IMR-90 (cell line): ENCODE measurements at places on chromosomes 4 and X.

GRCh38 chr4:153448003-153448731 lies 18.0 kb upstream of the TMEM131L start:
- H3K36me3 ChIP-seq, result no peaks in the 10 kb centered on the region
- peak overlapping the region; percentile 7; the same call in 1 of the 2 replicates for H3K27ac ChIP-seq
- peak; percentile 81 for DNase-seq
- peak overlapping the region; percentile 9; the same call in 1 of the 2 replicates for H3K4me3 ChIP-seq

- DNase-seq, result no peak
- no peak overlapping the region for H3K4me3 ChIP-seq
- H3K36me3 ChIP-seq, result no peaks in the 10 kb centered on the region
- no peak overlapping the region for H3K27ac ChIP-seq
Observed at GRCh38 chr4:10917566-10917965, 233.0 kb upstream of the CLNK start.

GRCh38 chr4:25919676-25920075 lies 5.7 kb downstream of the SMIM20 start:
- peak; percentile 53 for DNase-seq
- peaks cover 2% of the 10 kb centered on the region; the same call in 1 of the 2 replicates for H3K36me3 ChIP-seq
- no peak overlapping the region for H3K4me3 ChIP-seq
- H3K4me1 ChIP-seq, result 0 out of 2 replicates have a peak, but pooled peaks cover 2% of the 10 kb centered on the region

DNA sequence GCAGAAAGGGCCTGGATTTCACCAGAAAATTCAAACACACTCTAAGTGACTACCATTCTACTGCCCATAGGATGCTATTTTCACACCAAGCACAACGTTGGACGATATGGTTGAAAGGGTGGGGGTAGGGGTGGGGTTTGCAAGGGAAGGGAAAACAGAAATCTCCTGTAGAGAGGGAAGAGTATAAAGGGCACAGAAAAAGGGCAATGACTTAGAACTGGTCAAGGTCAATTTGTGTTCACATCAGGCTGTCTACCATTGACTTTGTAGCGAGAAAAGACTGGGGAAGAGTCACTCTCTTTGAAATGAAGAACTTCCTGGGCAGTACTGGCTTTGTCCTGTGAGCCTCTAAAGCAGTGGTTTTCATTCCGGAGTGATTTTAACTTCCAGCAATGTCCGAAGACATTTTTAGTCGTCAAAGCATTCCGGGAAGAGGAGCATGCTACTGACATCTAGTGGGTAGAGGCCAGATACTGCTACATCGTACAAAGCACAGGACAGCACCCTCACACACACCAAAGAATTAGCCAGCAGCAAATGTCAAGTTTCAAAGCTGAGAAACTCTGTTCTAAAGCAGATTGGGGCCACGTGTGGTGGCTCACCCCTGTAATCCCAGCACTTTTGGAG lies 48.4 kb upstream of the SLC7A3 start:
- no peaks in the 10 kb centered on the region for H3K4me1 ChIP-seq
- H3K27ac ChIP-seq, result no peak overlapping the region
- no peak overlapping the region for H3K4me3 ChIP-seq
- H3K27me3 ChIP-seq, result no peaks in the 10 kb centered on the region; the same call in 1 of the 2 replicates

DNA sequence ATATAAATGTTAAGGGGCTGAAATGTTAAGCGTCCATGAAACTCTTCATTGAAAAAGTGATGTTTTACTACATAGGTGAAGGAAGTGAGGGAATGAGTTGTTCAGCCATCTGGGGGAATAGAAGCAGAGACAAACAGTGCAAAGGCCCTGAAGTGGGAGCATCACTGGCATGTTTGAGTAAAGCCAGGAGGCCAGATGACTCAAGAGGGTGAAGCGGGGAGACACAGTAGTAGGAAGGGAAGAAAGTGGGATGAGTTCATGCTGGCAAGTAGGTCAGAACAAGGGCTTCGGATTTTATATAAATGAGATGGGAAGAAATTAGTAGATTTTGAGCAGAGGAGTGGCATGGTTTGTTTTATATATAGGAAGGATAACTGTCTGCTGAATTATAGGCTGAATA lies 112.5 kb upstream of the MAP9 start:
- no peak overlapping the region for H3K4me3 ChIP-seq
- H3K36me3 ChIP-seq, result no peaks in the 10 kb centered on the region

GRCh38 chr4:29560452-29560851 lies 1159.7 kb upstream of the PCDH7 start:
- H3K36me3 ChIP-seq, result no peaks in the 10 kb centered on the region
- no peak overlapping the region for H3K27ac ChIP-seq
- no peak for DNase-seq
- H3K4me3 ChIP-seq, result no peak overlapping the region

GRCh38 chr4:183118585-183118984 lies 19.5 kb downstream of the WWC2 start:
- no peak overlapping the region for H3K27ac ChIP-seq
- H3K27me3 ChIP-seq, result no peaks in the 10 kb centered on the region
- peaks cover 9% of the 10 kb centered on the region for H3K4me1 ChIP-seq
- no peak overlapping the region for H3K4me3 ChIP-seq
- peak; percentile 87 for DNase-seq

- H3K4me3 ChIP-seq, result no peak overlapping the region
- DNase-seq, result peak; percentile 55
- H3K27ac ChIP-seq, result no peak overlapping the region
- H3K36me3 ChIP-seq, result no peaks in the 10 kb centered on the region
- no peaks in the 10 kb centered on the region for H3K27me3 ChIP-seq
Observed at GRCh38 chrX:12610079-12610478, 181.1 kb upstream of the PRPS2 start.

GRCh38 chr4:126544276-126544675 lies 1088.5 kb upstream of the INTU start:
- no peaks in the 10 kb centered on the region for H3K36me3 ChIP-seq
- H3K27me3 ChIP-seq, result no peaks in the 10 kb centered on the region
- H3K4me1 ChIP-seq, result no peaks in the 10 kb centered on the region
- H3K4me3 ChIP-seq, result no peak overlapping the region

GRCh38 chr4:98786866-98787265 lies 128.5 kb upstream of the TSPAN5 start:
- H3K27ac ChIP-seq, result no peak overlapping the region
- H3K27me3 ChIP-seq, result peaks cover 18% of the 10 kb centered on the region

GRCh38 chrX:55907968-55908607 lies 190.5 kb downstream of the RRAGB start:
- H3K27me3 ChIP-seq, result no peaks in the 10 kb centered on the region
- H3K36me3 ChIP-seq, result no peaks in the 10 kb centered on the region
- no peaks in the 10 kb centered on the region for H3K4me1 ChIP-seq
- no peak for DNase-seq
- H3K4me3 ChIP-seq, result peak overlapping the region; percentile 76
- H3K27ac ChIP-seq, result no peak overlapping the region

GRCh38 chrX:150198776-150199175 lies 164.3 kb upstream of the MAMLD1 start:
- H3K4me1 ChIP-seq, result peaks cover 10% of the 10 kb centered on the region
- H3K4me3 ChIP-seq, result no peak overlapping the region
- no peak for DNase-seq
- no peaks in the 10 kb centered on the region for H3K27me3 ChIP-seq
- no peak overlapping the region for H3K27ac ChIP-seq

- no peaks in the 10 kb centered on the region for H3K36me3 ChIP-seq
- no peaks in the 10 kb centered on the region for H3K4me1 ChIP-seq
Observed at GRCh38 chr4:155582971-155583437, 83.6 kb upstream of the GUCY1A1 start.

DNA sequence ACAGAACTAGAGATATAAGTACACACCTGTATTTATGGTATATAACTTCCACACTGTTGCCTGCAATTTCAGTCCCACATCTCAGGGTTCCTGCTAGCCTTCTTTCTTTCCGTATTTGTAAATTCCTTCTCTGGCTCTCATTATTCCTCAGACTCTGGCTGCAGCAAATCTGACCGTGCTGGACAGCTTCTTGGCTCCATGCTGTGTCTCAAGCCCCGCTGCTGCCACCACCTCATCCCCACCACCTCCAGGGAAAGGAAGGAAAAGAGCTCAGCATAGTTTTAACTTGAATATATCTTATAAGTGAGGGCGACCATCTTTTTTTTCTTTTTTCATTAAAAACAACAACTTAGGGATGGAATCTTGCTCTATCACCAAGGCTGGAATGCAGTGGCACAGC lies 155.6 kb upstream of the CXCL13 start:
- no peaks in the 10 kb centered on the region for H3K27me3 ChIP-seq
- H3K4me3 ChIP-seq, result no peak overlapping the region
- H3K27ac ChIP-seq, result no peak overlapping the region

GRCh38 chr4:168558599-168558998 lies 61.7 kb downstream of the PALLD start:
- no peaks in the 10 kb centered on the region for H3K27me3 ChIP-seq
- DNase-seq, result peak; percentile 60
- H3K4me3 ChIP-seq, result no peak overlapping the region
- H3K36me3 ChIP-seq, result no peaks in the 10 kb centered on the region
- no peak overlapping the region for H3K27ac ChIP-seq

DNA sequence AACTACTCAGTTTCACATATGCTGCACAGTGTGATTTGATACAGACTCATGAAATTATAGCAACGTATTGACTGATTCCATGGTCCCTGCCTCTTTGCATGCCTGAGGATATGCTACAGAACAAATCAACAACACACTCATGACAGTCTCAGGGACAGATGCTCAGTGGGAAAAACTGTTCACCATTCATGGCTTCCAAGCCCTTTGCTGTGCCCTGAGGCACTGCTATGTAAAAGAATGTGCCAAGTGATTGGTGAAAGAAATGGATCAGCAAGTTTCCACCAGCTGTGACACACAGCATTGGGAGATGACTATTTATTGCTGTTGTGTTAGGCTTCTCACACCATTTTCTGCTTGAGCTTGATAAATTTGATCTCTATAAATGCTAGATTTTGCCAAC lies 825.6 kb upstream of the INTU start:
- no peak overlapping the region for H3K4me3 ChIP-seq
- DNase-seq, result peak; percentile 4
- H3K4me1 ChIP-seq, result peaks cover 3% of the 10 kb centered on the region; the same call in 1 of the 2 replicates
- no peaks in the 10 kb centered on the region for H3K27me3 ChIP-seq
- no peaks in the 10 kb centered on the region for H3K36me3 ChIP-seq

DNA sequence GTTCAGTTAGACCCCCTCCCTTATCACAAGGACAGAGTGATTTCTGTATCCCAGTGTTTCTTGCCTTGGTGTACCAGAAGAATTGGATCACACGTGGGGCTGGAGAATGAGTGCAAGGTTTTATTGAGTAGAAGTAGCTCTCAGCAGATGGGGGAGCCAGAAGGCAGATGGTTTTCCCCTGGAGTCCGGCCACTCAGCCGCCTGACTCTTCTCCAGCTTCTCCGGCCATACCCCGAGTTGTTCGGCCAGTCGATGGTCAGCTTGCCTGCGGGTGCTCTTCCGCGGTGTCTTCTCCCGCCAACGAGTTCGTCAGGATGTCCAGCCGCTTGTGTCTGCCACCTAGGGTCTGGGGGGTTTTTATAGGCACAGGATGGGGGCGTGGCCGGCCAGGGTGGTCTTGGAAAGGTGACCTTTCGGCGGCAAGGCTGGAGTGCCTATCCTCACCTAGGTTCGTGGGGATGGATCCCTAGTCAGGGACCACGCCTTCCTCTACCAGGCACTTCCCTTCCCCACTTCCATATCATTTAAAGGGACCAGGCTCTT lies 14.5 kb downstream of the GAB1 start:
- peaks cover 25% of the 10 kb centered on the region for H3K4me1 ChIP-seq
- H3K4me3 ChIP-seq, result no peak overlapping the region
- no peak overlapping the region for H3K27ac ChIP-seq
- no peaks in the 10 kb centered on the region for H3K36me3 ChIP-seq
- no peak for DNase-seq

- no peaks in the 10 kb centered on the region for H3K4me1 ChIP-seq
- no peaks in the 10 kb centered on the region for H3K36me3 ChIP-seq
- H3K27ac ChIP-seq, result no peak overlapping the region
- no peak overlapping the region for H3K4me3 ChIP-seq
- DNase-seq, result peak; percentile 40
- H3K27me3 ChIP-seq, result peaks cover 5% of the 10 kb centered on the region; the same call in 1 of the 2 replicates
Observed at GRCh38 chrX:51336584-51336983, 4.0 kb downstream of the NUDT10 start.

DNA sequence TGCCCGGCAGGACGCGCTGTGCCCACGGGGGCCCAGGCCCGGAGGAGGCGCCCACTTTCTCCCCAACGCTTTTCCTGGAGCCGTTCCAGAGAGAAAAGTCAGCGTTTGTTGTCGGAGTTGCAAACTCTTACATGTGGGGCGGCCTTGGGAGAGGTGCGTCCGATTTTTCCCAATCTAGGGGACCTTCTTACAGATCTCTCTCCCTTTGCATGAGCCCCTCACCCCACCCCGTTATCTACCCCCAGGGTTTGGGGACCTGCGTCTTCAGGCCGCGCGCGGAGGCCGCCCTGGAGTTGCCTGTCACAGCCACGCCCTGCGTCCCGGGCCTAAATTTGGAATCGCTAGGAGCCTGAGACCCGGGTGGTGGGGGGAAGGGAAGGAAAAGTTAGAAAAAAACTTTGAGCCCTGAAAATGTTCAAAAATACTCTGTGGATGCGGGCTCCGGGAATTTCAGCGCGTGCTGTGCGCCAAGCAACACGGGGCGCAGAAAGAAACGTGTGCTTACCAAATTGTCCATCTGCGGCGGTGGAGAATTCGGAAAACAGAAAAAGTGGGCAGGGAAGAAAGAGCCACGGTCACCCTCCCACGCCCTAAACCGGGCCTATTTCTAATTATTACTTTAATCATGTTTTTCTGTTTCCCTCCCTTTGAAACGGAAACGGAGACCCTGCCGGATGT lies 587 bp downstream of the CD99 start:
- no peaks in the 10 kb centered on the region; the same call in 1 of the 2 replicates for H3K36me3 ChIP-seq
- H3K27me3 ChIP-seq, result peaks cover 2% of the 10 kb centered on the region; the same call in 1 of the 2 replicates
- 0 out of 2 replicates have a peak, but pooled peaks cover 2% of the 10 kb centered on the region for H3K4me1 ChIP-seq
- peak; percentile 31 for DNase-seq
- peak overlapping the region; percentile 91 for H3K4me3 ChIP-seq

DNA sequence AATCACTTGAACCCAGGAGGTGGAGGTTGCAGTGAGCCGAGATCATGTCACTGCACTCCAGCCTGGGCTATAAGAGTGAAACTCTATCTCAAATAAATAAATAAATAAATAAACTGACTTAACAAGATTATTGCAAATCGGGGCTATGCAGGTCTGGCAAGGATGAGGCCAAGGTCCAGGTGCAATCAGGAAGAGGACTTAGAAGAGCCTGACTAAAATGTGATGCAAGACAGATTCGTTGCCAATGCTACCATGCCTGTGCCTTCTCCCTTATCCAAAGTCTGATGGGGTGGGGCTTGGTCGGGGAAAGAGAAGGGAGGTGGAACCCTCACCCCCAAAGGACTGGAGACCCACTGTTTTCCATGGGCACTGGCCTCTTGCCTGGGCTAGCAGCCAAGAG lies 14.7 kb downstream of the ZCCHC13 start:
- H3K4me3 ChIP-seq, result no peak overlapping the region
- H3K27me3 ChIP-seq, result peaks cover 23% of the 10 kb centered on the region
- H3K27ac ChIP-seq, result no peak overlapping the region
- H3K4me1 ChIP-seq, result no peaks in the 10 kb centered on the region

- H3K27ac ChIP-seq, result no peak overlapping the region
- H3K4me3 ChIP-seq, result no peak overlapping the region
- DNase-seq, result no peak
- H3K36me3 ChIP-seq, result no peaks in the 10 kb centered on the region
Observed at GRCh38 chrX:17040711-17041110, 94.3 kb downstream of the REPS2 start.

GRCh38 chr4:35604252-35604651 lies 640.1 kb downstream of the ARAP2 start:
- no peak overlapping the region for H3K27ac ChIP-seq
- no peak for DNase-seq
- H3K4me1 ChIP-seq, result no peaks in the 10 kb centered on the region
- H3K36me3 ChIP-seq, result no peaks in the 10 kb centered on the region
